ENCODE measurements at places on chromosomes 5 and 9.

GRCh38 chr9:69500896-69501295, 171.3 kb downstream of the APBA1 start:
- DNase-seq, result no peak

DNA sequence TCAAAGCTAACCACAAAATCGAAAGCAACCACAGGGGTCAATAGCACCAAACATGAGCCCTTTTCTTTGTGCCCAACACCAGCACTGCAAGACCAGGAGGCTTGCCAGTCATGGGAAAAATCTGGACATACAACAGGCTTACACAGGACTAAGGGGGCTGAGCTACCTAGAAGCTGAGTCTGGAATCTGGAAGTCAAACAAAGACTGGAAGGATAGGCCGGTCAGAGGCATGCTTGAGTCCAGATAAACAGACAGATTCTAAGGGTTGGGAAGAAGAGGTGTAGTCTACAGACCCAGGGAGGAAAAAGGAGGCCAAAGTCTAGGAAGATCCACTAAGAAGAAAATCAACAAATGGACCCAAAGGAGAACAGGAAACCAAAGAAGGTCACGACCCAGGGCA, 73.3 kb downstream of the MYO10 start:
- DNase-seq, result no peak

GRCh38 chr5:149826574-149826973, 96.5 kb downstream of the PPARGC1B start:
- DNase-seq, result no peak

GRCh38 chr5:177067503-177067902, 19.2 kb upstream of the FGFR4 start:
- DNase-seq, result no peak

DNA sequence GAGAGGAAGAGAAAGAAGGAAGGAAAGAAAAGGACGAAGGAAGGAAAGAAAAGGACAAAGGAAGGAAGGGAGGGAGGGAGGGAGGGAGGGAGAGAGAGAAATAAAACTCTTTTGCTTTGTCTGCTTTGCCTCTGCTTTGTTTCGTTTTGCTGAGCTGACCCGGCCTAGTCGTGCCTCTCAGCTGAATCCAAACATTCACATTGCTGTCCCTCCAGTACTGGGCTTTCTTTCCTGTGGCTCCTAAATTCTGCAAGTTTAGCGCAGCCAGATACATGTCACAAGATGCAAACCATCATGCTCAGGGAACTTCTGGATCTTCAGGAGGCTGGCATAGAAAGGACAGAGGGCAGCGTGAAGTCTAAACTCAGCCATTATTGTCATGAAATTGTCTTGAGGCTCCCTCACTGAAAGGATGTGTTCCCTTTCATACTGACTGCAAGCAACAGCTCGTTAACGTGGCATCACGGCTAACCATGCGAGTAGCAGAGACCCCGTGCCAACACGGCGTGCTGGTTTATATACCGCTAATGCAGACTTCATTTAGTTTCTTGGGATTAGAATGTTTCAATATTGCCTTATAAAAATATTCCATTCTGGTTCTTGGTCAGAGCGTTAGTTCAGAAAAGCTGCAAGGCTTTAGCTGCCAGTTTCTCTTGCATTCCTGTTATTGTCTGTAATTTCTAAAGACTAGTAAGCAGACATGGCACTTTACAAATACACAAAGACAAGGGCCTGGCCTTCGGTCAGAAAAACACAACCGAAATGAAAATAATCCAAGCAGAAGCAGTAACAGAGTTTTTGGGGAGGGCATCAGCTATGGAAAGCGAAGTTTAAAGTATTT, 94.2 kb downstream of the TMEM174 start:
- DNase-seq, result no peak

- no peak for DNase-seq
Measured at GRCh38 chr9:127263237-127263636, 1.3 kb upstream of the GARNL3 start.

DNA sequence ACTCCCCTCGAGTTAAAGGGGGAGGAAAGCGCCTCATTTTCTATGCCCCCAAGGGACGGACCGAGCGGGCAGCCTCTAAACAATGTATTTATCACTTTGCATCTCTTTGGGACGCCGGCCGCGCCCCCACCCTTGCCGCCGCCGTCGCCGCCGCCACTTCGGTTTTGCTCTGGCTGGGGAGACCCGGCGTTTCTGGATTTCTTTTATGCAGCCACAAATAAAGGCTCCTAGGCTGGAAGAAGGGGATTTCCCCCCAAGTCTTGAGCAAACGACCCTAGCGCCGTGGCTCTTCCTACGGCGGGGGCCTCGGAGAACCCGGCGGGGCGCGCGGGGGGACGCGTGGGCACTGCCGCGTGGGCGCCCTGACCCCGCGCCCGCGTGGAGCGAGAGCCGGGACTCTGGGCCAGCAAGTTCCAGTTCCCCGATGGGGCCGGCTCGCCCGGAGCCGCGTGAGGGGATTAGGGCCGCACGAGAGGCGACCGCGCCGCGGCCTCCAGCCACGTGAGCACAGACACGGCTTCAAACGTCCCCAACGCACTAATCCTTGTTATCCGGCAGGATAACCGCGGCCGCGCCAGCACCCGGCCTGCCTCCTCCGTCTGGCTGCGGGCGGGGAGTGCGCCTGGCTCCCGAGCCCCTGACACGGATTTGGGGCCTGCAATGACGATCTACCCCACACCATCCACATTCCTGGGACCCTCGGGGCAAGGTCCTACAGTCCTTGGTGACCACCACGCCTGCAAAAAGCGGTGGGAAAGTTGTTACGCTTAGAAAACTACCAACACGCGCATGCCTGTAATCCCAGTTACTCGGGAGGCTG, 7.9 kb upstream of the NEUROG1 start:
- no peak for DNase-seq

DNA sequence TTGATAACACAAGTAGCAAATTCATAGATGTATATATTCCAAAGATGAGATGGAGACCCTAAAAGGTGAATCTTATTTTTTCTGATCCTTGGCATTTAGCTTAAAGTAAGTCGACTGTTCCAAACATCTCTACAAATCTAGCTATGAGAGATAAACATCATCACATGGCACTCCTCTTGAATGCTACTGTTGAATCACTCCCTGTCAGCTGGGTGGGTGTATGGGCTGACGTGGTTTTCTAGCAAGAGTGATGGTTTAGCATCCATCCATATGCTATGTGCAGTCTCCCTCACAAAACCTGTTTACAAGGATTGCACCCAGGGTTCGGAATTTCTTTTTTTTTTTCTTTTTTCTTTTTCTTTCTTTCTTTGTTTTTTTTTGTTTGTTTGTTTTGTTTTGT, 13.8 kb downstream of the ACO1 start:
- no peak for DNase-seq

Data from RKO (cell line).